ENCODE measurements at places on chromosomes 6 and 20. TPM values are rescaled to one million over a fixed set of nuclear protein-coding genes. Genes with fewer than 3 reads are reported as not detected.

GRCh38 chr6:129671442-129672340, 38.3 kb downstream of the ARHGAP18 start:
- H3K27ac ChIP-seq = peak overlapping the region; percentile 26
- no peaks in the 10 kb centered on the region for H3K27me3 ChIP-seq
- peaks cover 6% of the 10 kb centered on the region for H3K4me1 ChIP-seq
- DNase-seq = peak; percentile 86

DNA sequence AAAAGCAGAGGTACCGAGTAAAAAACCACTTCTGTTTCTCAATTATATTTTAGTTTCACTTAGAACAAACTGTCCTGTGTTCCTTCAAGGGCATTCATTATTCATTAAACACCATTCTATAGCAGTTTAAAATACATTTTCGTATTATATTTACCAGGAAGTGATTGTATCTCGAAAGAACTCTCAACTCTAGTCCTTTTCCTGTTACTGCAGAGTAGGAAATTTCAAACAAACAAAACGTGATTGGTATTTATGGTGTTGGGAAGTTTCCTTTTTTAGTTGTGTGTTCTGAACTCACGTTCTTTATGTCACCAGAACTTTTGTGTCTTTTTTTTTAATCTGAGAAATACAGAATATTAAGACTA, 139.5 kb upstream of the BTBD3 start:
- H3K27me3 ChIP-seq = no peaks in the 10 kb centered on the region
- H3K27ac ChIP-seq = no peak overlapping the region
- no peak for DNase-seq

DNA sequence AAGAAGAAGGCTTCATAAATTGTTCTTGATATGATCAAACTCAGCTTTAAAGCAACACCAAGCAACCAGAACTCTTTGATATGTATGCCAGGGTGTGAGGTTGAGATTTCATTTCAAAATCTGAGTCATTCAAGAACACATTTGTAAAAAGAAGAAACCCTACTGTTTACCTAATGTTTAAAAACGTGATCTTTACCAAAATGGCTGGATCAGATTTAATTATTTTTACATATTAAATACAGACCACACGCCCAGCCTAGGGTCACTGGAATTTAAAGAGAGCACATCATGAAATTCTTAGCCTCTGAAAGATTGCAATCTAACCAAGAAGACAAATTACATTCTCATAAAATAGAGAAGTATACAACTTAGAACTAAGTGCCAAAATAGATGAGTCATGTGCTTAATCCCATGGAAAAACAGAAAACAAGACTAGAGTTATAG, 206.8 kb upstream of the SMLR1 start:
- no peak overlapping the region for H3K27ac ChIP-seq
- H3K4me3 ChIP-seq = no peak overlapping the region
- no peak for DNase-seq
- H3K36me3 ChIP-seq = no peaks in the 10 kb centered on the region
- no peaks in the 10 kb centered on the region for H3K27me3 ChIP-seq
- no peaks in the 10 kb centered on the region for H3K4me1 ChIP-seq

- H3K27me3 ChIP-seq = no peaks in the 10 kb centered on the region
- H3K4me1 ChIP-seq = peaks cover 13% of the 10 kb centered on the region
- H3K36me3 ChIP-seq = peaks cover 43% of the 10 kb centered on the region
Observed at GRCh38 chr20:48983423-48984400, 62.2 kb downstream of the ARFGEF2 start.

GRCh38 chr6:137033828-137034227, 10.9 kb downstream of the IL20RA start:
- no peak overlapping the region for H3K27ac ChIP-seq
- H3K4me1 ChIP-seq = no peaks in the 10 kb centered on the region
- H3K27me3 ChIP-seq = no peaks in the 10 kb centered on the region
- no peak for DNase-seq
- no peak overlapping the region for H3K4me3 ChIP-seq

- H3K4me1 ChIP-seq = no peaks in the 10 kb centered on the region
- no peak overlapping the region for H3K27ac ChIP-seq
- no peak for DNase-seq
- no peak overlapping the region for H3K4me3 ChIP-seq
- H3K36me3 ChIP-seq = peaks cover 47% of the 10 kb centered on the region
Observed at GRCh38 chr6:111673937-111674336, 68.3 kb upstream of the TRAF3IP2 start.

DNA sequence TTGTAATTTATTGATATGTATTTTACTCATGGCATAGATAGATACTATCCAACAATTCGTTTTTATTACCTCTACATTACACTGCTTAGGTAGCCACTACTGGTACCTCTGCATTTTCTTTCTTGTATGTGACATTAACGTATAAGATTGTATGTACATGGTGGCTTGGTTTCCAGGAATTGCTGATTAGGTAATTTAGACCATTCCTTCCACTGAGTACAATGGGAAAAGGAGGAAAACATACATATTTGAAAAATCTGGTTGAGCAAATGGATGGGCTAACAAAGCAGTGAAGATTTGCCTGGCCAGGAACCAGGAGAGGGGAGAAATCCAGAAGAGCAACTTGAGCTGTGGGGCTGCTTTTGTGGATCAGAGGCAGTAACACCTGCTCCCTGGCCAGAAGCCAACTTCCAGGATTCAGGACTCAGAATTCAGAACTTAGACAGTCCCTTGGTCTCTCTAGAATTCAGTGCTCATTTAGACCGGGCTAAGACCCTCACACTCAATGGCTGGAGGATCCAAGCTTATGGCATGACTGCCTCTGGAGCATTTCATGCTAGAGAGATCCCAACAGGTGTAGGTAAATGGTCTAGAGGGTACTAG, 17.9 kb upstream of the MICB start:
- H3K27me3 ChIP-seq = no peaks in the 10 kb centered on the region
- no peak overlapping the region for H3K27ac ChIP-seq
- DNase-seq = peak; percentile 45
- no peaks in the 10 kb centered on the region for H3K4me1 ChIP-seq
- H3K4me3 ChIP-seq = no peak overlapping the region

GRCh38 chr20:25204550-25205276, 9.2 kb downstream of the ENTPD6 start:
- H3K36me3 ChIP-seq = peaks cover 12% of the 10 kb centered on the region
- peaks cover 33% of the 10 kb centered on the region for H3K4me1 ChIP-seq
- H3K27me3 ChIP-seq = no peaks in the 10 kb centered on the region
- peak; percentile 74 for DNase-seq
- no peak overlapping the region for H3K27ac ChIP-seq
- no peak overlapping the region for H3K4me3 ChIP-seq

DNA sequence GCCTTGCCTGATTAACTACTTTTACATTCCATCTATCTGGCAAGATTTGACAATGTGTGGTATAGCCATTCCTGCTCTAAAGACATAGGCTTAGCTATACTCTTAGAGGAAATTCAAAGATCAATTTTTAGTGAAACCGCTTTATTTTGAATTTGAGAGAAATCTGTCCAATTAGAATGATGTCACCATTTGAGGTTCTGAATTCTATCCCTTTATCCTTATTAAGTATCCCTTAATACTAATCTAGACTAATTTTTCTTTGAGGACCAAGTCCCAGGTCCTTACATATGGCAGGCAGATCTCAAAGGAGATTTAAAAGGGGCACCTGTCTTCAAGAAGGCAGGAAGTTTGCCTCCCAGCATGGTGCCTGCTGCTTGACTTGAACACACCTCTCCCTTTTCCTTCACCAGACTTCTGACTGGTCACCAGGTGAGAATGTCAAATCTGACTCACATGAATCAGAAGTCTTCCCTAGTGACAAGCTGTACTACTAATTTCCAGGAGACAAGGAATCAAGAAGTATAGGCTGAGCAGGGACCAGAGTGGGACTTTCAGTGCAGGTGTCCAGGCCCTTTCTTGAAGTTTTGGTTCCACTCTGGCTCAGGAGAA, 15.0 kb upstream of the MRAP2 start:
- H3K4me3 ChIP-seq = no peak overlapping the region
- H3K36me3 ChIP-seq = no peaks in the 10 kb centered on the region
- H3K27me3 ChIP-seq = peaks cover 7% of the 10 kb centered on the region
- DNase-seq = no peak
- H3K27ac ChIP-seq = no peak overlapping the region

- H3K36me3 ChIP-seq = no peaks in the 10 kb centered on the region
- DNase-seq = no peak
- peaks cover 8% of the 10 kb centered on the region for H3K27me3 ChIP-seq
- H3K27ac ChIP-seq = no peak overlapping the region
Observed at GRCh38 chr20:38196592-38196991, 31.5 kb upstream of the TGM2 start.

GRCh38 chr20:39813190-39813829, 851.2 kb downstream of the DHX35 start:
- H3K36me3 ChIP-seq = no peaks in the 10 kb centered on the region
- H3K4me1 ChIP-seq = no peaks in the 10 kb centered on the region
- DNase-seq = no peak
- H3K4me3 ChIP-seq = no peak overlapping the region
- no peak overlapping the region for H3K27ac ChIP-seq

GRCh38 chr6:73774311-73774774, 78.3 kb downstream of the CD109 start:
- H3K27ac ChIP-seq = peak overlapping the region; percentile 30
- no peak overlapping the region for H3K4me3 ChIP-seq
- no peak for DNase-seq
- H3K4me1 ChIP-seq = peaks cover 9% of the 10 kb centered on the region
- no peaks in the 10 kb centered on the region for H3K27me3 ChIP-seq

GRCh38 chr6:21873562-21873961, 280.0 kb downstream of the SOX4 start:
- no peaks in the 10 kb centered on the region for H3K36me3 ChIP-seq
- H3K4me3 ChIP-seq = no peak overlapping the region
- DNase-seq = no peak

DNA sequence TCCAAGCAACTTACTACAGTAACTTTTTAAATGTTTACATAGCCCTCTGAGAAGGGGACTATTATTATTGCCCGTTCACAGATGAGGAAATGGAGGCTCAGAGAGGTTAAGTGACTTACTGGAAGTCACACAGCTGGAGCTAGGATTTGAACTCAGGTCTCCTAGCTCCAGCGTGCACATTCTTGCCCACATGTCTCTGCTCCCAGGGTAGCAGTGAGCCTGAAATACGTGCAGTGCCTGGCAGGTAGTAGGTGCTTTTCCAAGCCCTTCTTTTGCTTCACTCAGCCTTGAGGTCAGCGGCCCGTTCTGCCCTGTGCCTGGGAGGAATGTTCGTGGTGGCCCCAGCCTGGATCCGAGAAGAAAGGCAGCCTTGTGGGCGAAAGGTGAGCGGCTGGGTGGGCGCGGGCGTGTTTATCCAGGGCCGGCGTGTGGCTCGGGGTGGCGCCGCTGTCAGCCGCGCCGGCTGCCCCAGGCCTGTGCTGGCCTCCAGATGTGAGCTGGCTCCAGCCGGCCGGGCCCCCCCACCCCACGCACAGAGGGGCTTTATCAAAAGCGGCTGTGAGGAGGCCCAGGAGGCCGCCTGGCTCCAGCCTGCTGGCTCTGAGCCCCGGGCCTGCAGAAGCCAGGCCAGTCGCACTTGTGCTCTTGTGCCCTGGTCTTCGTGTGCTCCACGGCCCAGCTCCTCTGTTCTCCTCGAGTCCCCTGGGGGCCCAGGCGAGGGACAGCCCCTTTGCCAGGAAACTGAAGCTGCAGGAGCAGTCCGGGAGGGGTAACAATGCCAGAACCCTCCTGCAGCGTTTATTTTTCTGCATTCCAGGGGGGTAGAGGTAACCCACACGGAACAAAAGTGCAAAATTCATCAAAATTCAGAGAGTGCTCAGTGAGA, 58.1 kb downstream of the UBE2V1 start:
- no peak overlapping the region for H3K4me3 ChIP-seq
- no peak overlapping the region for H3K27ac ChIP-seq
- no peaks in the 10 kb centered on the region for H3K27me3 ChIP-seq
- H3K4me1 ChIP-seq = peaks cover 17% of the 10 kb centered on the region
- no peaks in the 10 kb centered on the region for H3K36me3 ChIP-seq
- no peak for DNase-seq

DNA sequence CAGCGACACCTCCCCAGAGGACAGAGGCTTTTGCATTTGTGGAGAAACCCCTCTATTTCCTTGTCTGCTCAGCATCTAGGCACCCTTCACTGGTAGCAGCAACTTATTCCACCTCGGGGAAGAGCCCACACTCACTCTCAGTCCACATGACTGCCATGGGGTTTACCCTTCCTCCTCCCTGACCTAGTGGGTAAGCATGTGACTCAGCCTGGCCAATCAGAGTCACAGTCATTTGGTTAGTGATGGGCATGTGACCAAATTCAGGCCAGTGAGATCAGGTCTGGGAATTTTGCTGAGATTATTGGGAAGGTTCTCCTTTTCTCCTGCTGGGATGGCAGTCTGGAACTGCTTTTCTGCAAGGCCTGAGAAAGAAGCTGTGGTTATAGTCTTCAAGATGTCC, 145.7 kb upstream of the PHACTR3 start:
- DNase-seq = no peak
- H3K36me3 ChIP-seq = no peaks in the 10 kb centered on the region
- H3K27me3 ChIP-seq = no peaks in the 10 kb centered on the region
- H3K27ac ChIP-seq = no peak overlapping the region

DNA sequence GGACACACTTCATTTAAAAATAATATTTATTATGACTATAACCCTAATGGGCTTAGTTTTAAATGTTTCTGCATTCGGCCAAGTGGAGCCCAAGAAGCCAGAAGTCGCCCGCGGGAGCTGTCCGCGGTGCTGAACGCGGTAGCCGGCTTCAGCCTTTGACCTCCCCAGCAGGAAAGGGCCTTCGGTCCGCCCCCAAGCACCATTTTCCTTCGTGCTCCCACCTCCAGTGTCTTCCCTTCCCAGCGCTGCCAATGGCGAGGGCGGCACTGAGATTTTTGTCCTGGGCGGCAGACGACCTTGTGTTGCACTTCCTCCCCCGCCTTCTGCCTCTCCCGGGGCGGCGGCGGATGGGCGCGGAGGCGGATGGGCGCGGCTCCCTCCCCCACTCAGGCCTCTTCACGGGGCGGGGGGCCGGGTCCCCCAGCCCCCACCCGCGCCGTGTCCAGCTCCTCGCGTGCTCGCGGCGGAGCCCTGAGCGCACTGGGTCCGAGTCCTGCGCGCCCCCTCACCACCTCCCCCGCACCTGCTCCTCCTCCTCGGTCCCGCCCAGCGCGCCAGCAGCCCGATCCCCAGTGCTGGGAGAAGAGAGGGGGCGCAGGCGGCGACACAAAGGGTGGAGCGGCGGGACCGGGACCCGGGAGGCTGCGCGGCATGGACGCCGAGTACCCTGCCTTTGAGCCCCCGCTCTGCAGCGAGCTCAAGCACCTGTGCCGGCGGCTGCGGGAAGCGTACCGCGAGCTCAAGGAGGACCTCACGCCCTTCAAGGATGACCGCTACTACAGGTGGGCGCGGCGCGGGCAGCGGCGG, 23.6 kb upstream of the TMEM181 start:
- H3K27ac ChIP-seq = no peak overlapping the region
- no peaks in the 10 kb centered on the region for H3K27me3 ChIP-seq
- DNase-seq = no peak
- H3K4me1 ChIP-seq = peaks cover 16% of the 10 kb centered on the region
- no peaks in the 10 kb centered on the region for H3K36me3 ChIP-seq

The PACRG gene
- total RNA-seq = 3.5 TPM

The PTPN1 gene
- total RNA-seq = 21.2 TPM

The AGPAT4 gene
- 11.5 TPM for total RNA-seq

The ROS1 gene
- 0.06 TPM for total RNA-seq

The TBC1D22B gene
- 10.2 TPM for total RNA-seq

The TMEM200A gene
- 1.0 TPM for total RNA-seq

The C6orf118 gene
- 0.42 TPM for total RNA-seq

The PPP1R3G gene
- total RNA-seq = 3.0 TPM
